ENCODE measurements at places on chromosomes 12 and 14.

GRCh38 chr12:54306925-54307741 is 6.3 kb upstream of the NFE2 start:
- H3K27ac ChIP-seq = no peak overlapping the region
- H3K27me3 ChIP-seq = no peaks in the 10 kb centered on the region
- peak; percentile 29 for DNase-seq
- H3K4me1 ChIP-seq = peaks cover 27% of the 10 kb centered on the region
- no peak overlapping the region for H3K4me3 ChIP-seq

GRCh38 chr14:22848351-22849164 is 12.2 kb downstream of the MMP14 start:
- peaks cover 96% of the 10 kb centered on the region for H3K4me1 ChIP-seq
- H3K36me3 ChIP-seq = peaks cover 36% of the 10 kb centered on the region
- H3K4me3 ChIP-seq = no peak overlapping the region
- no peaks in the 10 kb centered on the region for H3K27me3 ChIP-seq
- H3K27ac ChIP-seq = peak overlapping the region; percentile 88

DNA sequence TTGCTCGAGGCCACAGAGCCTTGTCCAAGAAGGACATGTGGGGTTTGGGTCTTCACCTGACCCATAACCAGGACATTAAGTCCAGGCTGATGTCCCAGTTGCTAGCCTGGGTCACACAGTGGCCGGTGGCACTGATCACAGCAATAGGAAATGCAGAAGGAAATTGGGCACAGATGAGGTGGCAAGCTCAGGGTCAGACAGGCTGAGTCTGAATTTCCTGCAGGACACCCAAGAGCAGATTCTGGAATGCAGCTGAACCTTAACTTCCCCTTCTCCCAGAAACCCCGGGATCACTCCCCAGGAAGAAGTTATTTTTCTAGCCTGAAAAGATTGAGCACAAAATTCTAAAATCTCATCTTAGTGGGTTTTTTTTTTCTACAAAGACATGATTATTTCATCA is 199.9 kb downstream of the KSR2 start:
- no peaks in the 10 kb centered on the region for H3K4me1 ChIP-seq
- H3K4me3 ChIP-seq = no peak overlapping the region
- H3K27ac ChIP-seq = no peak overlapping the region
- H3K36me3 ChIP-seq = no peaks in the 10 kb centered on the region
- no peak for DNase-seq

DNA sequence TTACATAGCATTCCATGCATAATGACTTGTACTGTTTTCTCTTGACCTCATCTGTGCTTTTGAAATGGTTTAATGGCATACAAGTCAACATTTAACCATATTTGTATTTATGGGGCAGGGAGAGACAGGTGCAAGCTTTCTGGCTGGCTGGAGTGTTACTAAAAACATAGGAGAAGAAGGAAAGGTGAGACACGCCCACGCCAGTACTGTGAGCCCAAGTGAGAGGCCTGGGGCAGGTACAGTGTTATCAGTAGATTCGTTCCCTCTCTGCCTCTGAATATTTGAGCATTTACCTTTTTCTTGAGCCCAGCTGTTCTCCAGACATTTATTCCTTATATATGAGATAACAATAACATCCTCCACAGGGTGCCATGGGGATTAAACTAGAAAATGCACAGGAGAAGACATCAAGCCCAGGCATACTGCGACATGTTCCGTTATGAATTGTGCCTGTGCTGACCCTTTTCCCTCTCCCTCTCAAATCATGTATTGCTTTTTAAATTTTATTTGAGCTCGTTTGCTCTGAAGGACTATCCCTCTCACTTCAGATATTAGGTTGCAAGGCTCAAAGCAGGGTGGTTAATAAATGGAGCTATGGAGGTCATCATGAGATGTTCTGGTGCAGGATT is 34.6 kb upstream of the TUBA1C start:
- H3K4me1 ChIP-seq = peaks cover 10% of the 10 kb centered on the region
- no peak overlapping the region for H3K27ac ChIP-seq
- no peaks in the 10 kb centered on the region for H3K36me3 ChIP-seq
- no peaks in the 10 kb centered on the region for H3K27me3 ChIP-seq

- no peaks in the 10 kb centered on the region for H3K27me3 ChIP-seq
- no peak for DNase-seq
- no peak overlapping the region for H3K4me3 ChIP-seq
- H3K4me1 ChIP-seq = no peaks in the 10 kb centered on the region
Observed at GRCh38 chr12:3363608-3364007, 127.4 kb upstream of the PRMT8 start.

GRCh38 chr14:68393259-68393658 is 399.6 kb downstream of the ZFP36L1 start:
- no peak for DNase-seq
- H3K4me3 ChIP-seq = no peak overlapping the region
- H3K27me3 ChIP-seq = no peaks in the 10 kb centered on the region
- peaks cover 80% of the 10 kb centered on the region for H3K4me1 ChIP-seq

DNA sequence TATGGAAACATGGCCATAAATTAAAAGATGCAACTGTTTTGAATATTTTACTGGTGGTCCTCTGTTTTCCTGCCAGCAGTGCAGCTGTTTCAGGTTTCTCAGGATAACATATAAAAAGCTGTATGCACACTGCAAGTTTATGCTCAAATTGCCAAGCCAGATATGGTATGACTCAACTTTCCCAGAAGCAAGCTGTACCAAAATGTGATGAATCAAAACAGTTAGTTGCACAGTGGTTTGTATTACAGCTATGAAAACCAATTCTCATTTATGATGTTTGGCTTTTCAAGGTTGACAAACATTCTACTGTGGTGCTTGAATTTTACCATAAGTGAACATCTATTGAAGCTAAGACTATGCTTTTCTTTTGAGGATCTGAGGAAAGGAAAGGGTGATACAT is 15.5 kb downstream of the TRMT5 start:
- no peak overlapping the region for H3K27ac ChIP-seq
- no peaks in the 10 kb centered on the region for H3K4me1 ChIP-seq
- DNase-seq = no peak
- H3K36me3 ChIP-seq = no peaks in the 10 kb centered on the region
- H3K27me3 ChIP-seq = no peaks in the 10 kb centered on the region

GRCh38 chr14:56324454-56324853 is 206.2 kb downstream of the PELI2 start:
- H3K4me1 ChIP-seq = no peaks in the 10 kb centered on the region
- DNase-seq = no peak

DNA sequence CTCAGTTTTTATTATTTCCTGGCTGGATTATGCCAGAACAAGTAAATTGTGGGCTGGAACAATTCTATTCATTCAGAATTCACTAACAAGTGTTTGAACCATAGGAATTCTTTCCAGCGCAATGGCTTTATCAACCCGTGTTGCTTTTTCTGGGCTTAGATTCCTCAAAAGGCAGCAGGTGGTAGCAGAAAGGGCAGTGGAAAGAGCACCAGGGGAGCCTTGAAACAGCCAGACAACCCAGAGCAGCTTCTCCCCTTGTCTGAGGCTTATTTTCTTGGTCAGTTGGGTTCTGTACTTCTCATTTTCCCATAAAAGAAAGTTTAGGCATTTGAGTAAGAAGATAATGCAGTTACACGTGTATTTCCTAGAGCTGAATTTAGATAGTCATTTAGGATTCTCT is 130.7 kb downstream of the OTOGL start:
- DNase-seq = no peak
- no peaks in the 10 kb centered on the region for H3K4me1 ChIP-seq
- no peaks in the 10 kb centered on the region for H3K27me3 ChIP-seq
- no peak overlapping the region for H3K27ac ChIP-seq
- H3K4me3 ChIP-seq = no peak overlapping the region

GRCh38 chr12:7994731-7995205 is 37.7 kb upstream of the FOXJ2 start:
- H3K27ac ChIP-seq = no peak overlapping the region
- H3K27me3 ChIP-seq = no peaks in the 10 kb centered on the region
- peaks cover 8% of the 10 kb centered on the region for H3K4me1 ChIP-seq

- no peaks in the 10 kb centered on the region for H3K36me3 ChIP-seq
- H3K27ac ChIP-seq = peak overlapping the region; percentile 50
- DNase-seq = no peak
- no peaks in the 10 kb centered on the region for H3K27me3 ChIP-seq
- peaks cover 21% of the 10 kb centered on the region for H3K4me1 ChIP-seq
- peak overlapping the region; percentile 55 for H3K4me3 ChIP-seq
Observed at GRCh38 chr12:132582058-132582420, 28.3 kb downstream of the LRCOL1 start.

DNA sequence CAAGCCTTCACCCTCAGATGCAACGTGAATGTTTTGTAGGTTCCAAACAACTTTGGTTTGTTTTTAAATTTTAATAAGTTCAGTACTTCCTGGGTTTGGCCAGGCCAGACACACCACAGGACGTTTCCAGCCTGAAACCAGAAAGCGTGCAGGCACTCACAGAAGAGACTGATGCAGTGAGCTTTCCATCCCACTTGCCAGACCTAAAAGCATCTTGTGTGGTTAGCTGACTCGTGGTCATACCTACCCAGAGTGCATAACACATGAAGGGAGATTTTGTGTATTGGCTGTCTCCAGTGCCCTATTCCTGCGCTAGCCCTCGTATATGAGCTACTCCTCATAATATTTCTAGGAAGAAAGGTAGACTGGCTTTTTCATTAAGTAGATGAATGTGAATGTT is 297.3 kb upstream of the FAR2 start:
- H3K4me3 ChIP-seq = no peak overlapping the region
- no peaks in the 10 kb centered on the region for H3K36me3 ChIP-seq
- H3K4me1 ChIP-seq = no peaks in the 10 kb centered on the region
- no peak overlapping the region for H3K27ac ChIP-seq
- DNase-seq = no peak

- H3K27me3 ChIP-seq = no peaks in the 10 kb centered on the region
- no peak for DNase-seq
- no peaks in the 10 kb centered on the region for H3K4me1 ChIP-seq
- H3K36me3 ChIP-seq = no peaks in the 10 kb centered on the region
- H3K27ac ChIP-seq = no peak overlapping the region
- no peak overlapping the region for H3K4me3 ChIP-seq
Observed at GRCh38 chr14:47935332-47935731, 259.9 kb upstream of the MDGA2 start.

DNA sequence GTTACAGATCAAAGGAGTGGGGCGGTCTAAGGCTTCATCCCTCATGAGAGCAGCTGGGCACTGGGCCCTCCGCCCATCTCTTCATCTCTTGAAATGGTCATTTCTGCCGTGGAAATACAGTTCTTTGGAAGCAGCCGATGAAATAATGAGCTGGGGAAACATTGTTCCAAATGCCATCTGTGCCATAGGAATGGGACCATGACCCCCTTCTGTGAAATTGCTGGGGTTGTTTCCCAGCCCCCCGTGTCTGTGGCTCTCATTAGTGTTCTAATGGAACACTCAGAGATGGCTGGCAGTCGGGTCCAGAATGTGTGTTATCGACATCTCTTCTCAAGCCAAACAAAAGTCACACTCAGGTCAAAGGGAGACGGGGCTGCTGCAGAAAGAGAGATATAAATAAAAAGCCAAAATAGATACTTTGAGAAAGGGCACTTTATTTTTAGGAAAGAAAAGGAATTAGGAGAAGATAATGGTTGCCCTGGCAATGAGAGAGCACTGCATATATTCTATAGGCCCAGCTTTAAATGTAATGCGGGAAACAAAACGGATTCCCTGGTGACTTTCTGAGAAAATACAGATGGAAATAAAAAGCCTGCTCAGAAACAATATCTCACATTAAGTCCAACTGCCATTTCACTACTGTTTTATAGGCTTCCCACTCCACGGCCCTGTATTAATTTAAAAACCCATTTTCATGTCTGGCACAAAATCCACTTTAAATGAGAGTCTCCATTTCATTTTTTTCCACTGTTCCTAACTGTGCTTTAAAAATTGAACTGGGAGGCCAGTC is 107.1 kb downstream of the TTC8 start:
- no peak overlapping the region for H3K4me3 ChIP-seq
- H3K27me3 ChIP-seq = no peaks in the 10 kb centered on the region
- no peaks in the 10 kb centered on the region for H3K4me1 ChIP-seq
- H3K27ac ChIP-seq = no peak overlapping the region
- no peak for DNase-seq

DNA sequence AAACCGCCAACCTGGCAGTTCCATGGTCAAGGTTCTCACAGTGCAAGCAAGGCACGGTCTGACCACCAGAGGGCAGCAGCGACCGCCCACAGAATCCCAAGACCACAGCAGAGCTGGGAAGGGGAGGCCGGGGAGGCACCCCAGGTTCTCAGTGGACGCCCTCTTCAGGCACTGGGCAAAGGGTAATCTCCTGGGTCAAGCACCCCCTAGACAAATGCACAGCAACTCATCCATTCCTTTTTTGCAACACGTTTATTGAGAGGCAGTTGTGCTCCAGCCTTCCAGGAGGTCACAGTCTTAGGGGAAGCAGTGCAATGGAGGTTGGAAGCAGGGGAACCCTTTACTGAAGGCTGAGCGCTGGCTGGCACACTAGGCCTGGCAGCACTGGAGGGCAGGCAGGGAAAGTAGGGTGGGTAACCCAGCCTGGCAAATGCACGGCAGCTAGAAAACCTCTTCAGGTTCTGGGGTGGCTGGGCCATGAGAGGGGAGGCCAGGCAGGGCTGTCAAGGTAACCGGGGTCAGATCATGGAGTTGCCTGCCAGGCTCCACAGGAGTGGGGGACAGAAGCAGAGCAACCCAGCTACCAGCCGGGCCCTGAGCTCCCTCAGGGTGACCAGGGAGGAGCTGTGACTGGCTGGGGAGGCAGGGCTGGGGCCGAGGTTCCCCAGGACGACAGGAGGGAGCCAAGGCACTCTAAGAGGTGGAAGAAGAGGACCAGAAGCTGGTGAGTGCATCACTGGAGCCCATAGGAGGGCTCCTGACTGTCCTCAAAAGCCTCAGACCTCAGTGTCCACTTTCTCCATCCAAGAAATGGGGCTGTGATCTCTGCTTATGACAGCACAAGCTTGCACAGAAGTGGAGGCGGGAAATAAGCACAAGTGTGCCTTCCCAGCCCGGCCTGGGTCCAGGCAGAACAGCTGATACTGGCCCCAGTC is 1.8 kb upstream of the RHOF start:
- peak overlapping the region; percentile 100 for H3K27ac ChIP-seq
- peaks cover 48% of the 10 kb centered on the region for H3K4me1 ChIP-seq
- H3K27me3 ChIP-seq = no peaks in the 10 kb centered on the region
- peak overlapping the region; percentile 56 for H3K4me3 ChIP-seq
- peaks cover 14% of the 10 kb centered on the region for H3K36me3 ChIP-seq

DNA sequence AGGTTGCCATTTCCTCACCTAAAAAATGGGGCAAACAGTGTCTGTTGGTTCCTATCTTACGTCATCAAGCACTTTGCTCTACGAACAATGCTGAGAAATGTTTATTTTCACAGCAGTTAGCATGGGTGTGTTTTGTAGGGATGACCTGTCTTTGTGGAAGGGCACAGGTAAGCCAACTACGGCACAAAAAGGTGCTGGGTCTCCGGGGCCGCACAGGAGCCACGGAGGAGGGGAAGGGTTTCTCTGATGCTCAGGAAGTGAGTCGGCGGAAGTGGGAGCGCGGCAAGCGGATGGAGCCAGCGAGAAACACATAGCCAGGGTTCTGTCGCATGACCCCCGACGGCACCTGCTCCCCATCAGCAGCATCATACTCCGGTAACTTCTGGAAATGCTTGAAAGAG is 65.6 kb upstream of the TCL1B start:
- no peaks in the 10 kb centered on the region for H3K27me3 ChIP-seq
- H3K4me3 ChIP-seq = no peak overlapping the region
- no peaks in the 10 kb centered on the region for H3K4me1 ChIP-seq
- no peaks in the 10 kb centered on the region for H3K36me3 ChIP-seq
- no peak overlapping the region for H3K27ac ChIP-seq

- peaks cover 51% of the 10 kb centered on the region for H3K4me1 ChIP-seq
- H3K36me3 ChIP-seq = no peaks in the 10 kb centered on the region
Observed at GRCh38 chr14:69700575-69700974, 66.4 kb upstream of the SRSF5 start.

Measured in esophagus squamous epithelium (tissue), 5 donors.